LNCaP clone FGC (cell line): ENCODE measurements at places on chromosomes 16 and 17.
A peak's percentile ranks its signal among the peaks of the same experiment; 100 is the strongest.

DNA sequence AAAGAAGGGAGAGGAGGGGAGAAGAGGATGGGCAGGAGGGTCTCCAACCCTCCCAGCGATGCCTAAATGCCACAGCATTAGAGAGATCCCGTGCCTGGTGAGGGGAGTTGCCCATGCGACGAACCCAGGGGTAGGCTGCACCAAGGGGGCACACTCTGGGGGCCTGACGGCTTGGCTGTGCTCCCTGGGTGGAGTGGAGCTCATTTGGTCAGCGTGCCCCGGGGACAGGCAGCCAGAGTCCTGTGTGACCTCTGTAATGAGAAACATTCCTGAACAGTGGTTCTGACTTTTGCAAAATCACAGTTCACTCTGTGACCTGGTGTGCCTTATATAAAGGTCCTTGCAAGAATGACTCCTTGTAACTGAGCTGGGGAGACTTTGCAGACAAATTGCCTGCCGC lies 205.0 kb upstream of the N4BP1 start:
- no peak for DNase-seq

DNA sequence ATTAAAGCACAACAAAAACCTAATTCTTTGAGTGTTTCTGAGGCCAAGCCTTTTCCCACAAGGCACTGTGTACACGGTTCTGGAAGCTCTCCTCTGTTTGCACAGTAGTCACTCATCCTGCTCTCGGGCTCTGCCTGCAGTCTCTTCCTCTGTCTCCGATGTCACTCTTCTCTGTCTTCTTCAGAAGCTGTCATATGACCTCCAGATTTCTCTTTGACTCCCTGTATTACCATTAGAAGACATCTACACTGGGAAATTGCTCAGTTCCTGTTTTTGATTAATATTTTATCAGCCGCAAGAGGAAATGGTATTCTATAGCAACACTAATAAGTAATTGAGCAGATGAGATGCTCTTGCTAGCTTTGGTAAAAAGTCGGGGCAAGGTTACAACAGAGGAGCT lies 422.9 kb downstream of the WWOX start:
- peak; percentile 11 for DNase-seq

DNA sequence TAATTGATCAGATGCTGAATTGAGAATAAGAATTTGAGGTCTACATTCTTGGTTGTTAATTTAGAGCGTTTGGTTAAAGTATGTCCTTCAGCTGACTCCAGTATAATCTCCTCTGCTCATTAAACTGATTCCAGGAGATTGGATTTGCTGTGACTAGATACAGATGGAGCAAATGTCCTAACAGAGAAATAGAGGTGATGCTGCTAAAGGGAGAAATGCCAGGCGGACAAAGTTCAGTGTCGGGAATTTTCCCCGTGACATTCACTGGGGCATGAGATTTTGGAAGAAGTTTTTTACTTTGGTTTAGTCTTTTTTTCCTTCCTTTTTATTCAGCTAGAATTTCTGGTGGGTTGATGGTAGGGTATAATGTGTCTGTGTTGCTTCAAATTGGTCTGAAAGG lies 19.0 kb downstream of the PRKAR1A start:
- no peak for DNase-seq

DNA sequence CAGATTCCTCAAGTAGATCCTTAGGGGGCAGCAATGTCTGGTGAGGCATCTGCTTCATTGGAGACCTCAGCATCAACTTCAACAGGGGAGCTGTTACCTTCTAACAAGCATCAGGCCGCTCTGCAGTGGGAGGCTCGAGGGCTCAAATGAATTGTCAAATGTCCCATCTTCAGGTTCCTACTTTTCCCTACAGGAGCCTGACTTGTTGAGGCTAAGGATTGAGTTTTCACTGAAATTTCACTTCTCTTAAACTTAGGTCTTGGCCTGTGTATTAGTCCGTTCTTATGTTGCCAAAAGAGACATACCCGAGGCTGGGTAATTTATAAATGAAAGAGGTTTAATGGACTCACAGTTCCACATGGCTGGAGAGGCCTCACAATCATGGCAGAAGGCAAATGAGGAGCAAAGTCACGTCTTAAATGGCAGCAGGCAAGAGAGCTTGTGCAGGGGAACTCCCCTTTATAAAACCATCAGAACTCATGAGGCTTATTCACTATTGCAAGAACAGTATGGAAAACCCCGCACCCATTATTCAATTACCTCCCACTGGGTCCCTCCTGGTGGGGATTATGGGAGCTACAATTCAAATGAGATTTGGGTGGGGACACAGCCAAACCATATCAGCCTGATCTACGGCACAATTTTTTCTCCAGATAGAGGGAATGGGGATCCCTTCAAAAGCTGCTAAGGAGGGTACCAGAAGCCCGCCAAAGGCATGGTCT lies 5.1 kb upstream of the CD300LD start:
- DNase-seq, result no peak

- DNase-seq, result no peak
Observed at GRCh38 chr17:46082257-46082656, 83.2 kb downstream of the STH start.
